Suppressor macrophage treated with lipopolysaccharide for 1 hour (primary cell): ENCODE measurements at places on chromosomes 13 and 19.

- DNase-seq, result no peak
Observed at GRCh38 chr19:2854849-2855248, 12.3 kb upstream of the ZNF556 start.

GRCh38 chr19:374886-375235, 30.3 kb upstream of the MIER2 start:
- DNase-seq, result no peak

DNA sequence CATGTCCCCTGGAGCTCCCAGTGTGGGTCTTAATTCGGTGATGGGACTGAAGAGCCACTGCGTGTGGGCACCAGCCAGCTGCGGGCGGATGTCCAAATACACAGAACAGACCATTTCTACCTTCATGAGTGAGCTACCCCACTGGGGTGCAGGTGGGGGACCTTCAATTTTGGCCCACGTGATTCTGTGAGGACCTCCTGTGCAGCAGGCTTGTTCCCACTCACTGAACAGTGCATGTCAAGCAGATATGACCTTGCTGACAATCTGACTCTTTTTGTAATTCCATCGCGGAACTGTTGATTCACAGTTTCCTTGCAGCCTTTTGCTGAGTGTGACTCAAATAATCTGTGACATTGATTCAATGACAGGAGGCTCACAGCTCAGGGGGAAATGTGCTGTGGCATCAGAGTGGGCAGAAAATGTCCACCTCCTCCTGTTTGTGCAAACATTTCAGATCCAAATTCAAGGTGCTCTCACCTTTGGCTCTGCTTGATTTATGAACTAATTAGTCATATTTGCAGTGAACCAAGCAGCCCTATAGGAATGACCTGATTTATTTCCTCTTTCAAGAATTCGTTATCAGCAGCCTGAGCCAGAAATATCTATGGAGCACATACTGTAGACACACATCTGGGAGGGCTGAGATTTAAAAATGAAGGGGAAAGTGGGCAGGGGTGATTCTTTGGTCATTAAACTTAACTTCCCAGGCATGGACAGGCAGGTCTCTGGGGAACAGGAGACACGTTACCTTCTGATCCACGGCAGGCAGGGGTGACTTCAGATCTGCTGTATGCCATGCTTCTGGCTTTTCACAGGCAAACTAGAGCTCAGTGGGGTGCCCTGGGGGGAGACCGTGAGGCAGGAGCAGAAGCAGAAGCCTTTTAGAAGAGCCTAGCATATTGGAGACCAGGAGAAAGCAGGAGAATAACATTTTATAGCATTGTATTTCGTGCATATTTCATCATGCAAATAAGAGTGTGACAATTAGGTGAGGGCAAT, 170.0 kb upstream of the KL start:
- DNase-seq, result no peak

- DNase-seq, result no peak
Observed at GRCh38 chr13:50845211-50845610, 1.7 kb upstream of the DLEU7 start.

DNA sequence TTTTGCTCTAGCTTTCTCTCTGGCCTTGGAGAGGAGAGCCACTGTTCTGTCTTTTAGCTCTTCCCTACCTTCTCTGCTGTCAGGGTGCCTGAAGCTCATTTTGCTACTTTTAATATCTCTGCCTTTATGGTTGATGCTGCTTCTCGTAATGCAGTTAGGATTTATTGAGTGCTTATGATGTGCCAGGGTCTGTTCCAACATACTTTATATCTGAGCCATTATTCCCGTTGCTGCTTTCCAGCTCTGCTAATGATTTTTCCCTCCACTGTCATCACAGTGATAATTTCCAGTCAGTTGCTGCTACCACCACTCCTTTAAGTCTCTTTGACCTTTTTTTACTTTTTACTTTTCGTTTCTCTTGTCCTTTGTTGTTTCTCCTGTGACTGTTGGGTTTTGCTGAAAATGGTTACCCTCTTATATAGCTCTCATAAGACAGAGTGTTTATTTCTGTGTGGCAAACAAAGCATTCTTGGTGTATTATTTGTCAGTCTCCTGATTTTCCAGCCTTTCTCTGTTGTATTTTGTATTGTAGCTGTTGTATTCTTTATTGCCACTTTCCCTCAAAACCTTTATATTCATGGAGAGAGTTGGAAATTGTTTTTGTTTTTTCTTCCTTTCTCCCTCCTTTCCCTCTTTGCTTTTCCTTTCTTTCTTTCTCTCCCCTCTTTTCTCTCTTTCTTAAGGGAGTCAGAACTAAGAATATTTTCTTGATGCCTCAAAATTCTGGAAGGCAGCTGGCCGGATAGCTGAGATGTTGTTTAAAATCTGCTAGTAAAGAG, 37.4 kb downstream of the COG6 start:
- DNase-seq, result no peak

GRCh38 chr19:8150178-8150865, 930 bp upstream of the FBN3 start:
- no peak for DNase-seq

DNA sequence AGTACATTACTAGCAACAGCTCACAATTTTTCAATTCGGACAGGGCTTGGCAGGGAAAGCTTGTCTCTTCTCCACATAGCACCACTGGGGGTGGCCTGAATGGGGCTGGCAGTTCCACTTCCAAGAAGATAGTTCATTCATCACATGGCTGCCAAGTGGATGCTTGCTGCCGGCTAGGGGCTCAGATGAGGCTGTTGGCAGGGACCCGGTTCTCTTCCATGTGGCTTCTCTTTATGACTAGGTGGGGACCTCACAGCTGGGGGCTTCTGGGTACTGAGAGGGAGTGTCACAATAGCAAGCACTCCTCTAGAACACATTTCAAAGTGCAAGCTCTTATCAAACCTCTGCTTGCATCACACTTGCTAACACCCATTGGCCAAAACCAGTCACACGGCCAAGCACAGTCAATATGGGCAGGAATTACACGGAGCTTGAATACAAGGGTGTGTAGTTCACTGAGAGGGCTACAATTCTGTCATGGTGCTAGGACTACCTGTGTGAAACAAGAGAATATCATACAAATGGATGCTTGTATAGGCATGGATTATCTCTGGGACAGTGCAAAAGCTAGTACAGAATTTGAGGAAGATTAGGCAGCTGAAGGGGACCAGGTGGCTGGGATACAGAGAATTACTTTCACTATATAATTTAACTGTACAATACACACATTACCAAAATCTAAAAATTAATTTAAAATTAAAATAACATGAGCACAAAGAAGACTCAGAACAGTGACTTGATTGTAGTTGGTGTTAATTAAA, 32.3 kb downstream of the ATP7B start:
- no peak for DNase-seq

GRCh38 chr19:50661766-50662650, 12.8 kb downstream of the C19orf81 start:
- DNase-seq, result no peak

- DNase-seq, result peak; percentile 35
Observed at GRCh38 chr13:97284558-97284957, 62.4 kb downstream of the MBNL2 start.

- DNase-seq, result no peak
Observed at GRCh38 chr19:51065221-51065960, 499 bp upstream of the KLK13 start.

GRCh38 chr13:32639502-32640105, 53.4 kb downstream of the PDS5B start:
- DNase-seq, result peak; percentile 68

GRCh38 chr13:21034603-21035191, 26.7 kb downstream of the LATS2 start:
- DNase-seq, result no peak

DNA sequence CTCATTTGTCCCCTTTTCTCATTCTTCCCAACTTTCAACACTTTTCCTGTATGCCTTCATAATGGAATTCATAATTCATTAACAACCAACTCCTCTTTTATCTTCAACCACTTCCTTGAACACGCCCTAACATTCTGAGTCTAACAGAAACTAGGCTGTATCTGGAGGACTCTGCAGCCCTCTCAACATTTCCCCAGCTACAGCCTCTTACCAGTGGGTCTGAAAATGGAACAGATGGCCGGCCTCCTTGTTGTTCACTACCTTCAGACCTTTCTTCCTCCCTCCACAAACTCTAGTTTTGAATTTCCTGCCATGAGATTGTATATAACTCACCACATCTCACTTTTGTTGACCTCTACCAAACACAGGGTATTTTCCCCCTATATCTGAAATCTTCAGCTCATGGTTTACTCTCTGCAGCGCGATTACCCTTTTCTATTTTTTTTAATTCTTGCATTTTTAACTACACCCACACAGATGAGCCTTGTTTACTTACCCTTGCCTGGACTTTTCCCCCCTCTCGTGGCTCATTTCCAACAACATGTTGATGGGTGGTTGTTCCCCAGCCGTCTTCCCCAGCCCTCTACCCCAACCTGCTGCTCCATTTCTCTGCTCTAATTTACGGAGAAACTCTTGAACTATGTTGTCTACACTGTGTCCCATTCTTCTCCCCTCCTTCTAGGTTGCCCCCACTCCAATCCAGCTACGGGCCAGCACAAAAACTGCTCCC, 846 bp downstream of the ZNF790 start:
- DNase-seq, result no peak

- DNase-seq, result no peak
Observed at GRCh38 chr19:16203256-16204004, 5.7 kb downstream of the AP1M1 start.

GRCh38 chr13:29704648-29705047, 109.2 kb upstream of the SLC7A1 start:
- DNase-seq, result no peak

GRCh38 chr19:7928741-7929701, 3.1 kb upstream of the CTXN1 start:
- peak; percentile 56 for DNase-seq

DNA sequence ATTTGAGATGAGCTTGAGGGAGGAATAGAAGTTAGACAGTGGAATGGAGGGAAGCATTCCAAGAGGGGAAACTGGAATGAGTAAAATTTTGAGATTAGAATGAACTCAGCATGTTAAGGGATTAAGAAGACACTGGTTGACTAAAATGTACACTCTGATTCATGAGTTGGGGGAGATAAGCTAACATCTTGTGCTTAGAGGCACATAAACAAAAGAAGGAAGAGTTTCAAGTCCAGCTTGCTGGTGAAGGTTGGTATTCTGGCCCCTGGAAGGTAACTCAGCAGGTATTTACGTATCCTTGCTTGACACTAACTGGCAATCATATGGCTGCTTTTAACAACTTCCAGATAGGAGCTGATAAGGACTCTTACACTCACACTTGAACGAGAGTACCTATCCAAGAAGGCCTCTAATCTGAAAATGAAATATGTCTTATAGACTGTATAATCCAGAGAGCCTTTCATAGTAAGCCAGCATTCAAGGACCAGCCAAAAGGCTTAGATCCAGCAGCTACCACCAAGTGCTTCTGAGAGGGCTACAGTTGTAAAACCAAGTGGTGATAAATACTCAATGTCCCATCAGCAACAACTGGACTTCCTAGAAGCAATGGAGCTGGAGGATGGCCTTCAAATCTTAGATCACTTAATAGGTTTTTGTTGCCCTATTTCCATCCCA, 149.7 kb upstream of the SERP2 start:
- no peak for DNase-seq

- DNase-seq, result peak; percentile 86
Observed at GRCh38 chr19:19554074-19555023, 16.3 kb downstream of the CILP2 start.

DNA sequence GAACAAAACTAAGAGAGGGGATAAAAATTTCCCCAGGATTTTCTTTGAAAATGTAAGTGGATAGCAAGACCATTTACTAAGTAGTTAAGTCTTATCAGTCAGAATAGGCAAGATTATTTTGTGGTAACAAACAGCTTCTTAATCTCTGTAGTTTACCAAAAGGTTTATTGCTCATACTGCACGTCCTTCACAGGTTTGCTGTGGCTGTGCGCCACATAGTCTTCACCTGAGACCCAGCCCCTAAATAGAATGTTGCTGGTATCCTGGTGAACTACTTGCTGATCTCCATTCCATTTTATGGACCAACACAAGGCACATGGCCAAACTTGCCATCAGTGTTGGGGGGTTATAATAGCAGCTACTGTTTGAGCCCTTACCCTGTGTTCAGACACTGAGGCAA, 44.6 kb downstream of the FNDC3A start:
- no peak for DNase-seq

DNA sequence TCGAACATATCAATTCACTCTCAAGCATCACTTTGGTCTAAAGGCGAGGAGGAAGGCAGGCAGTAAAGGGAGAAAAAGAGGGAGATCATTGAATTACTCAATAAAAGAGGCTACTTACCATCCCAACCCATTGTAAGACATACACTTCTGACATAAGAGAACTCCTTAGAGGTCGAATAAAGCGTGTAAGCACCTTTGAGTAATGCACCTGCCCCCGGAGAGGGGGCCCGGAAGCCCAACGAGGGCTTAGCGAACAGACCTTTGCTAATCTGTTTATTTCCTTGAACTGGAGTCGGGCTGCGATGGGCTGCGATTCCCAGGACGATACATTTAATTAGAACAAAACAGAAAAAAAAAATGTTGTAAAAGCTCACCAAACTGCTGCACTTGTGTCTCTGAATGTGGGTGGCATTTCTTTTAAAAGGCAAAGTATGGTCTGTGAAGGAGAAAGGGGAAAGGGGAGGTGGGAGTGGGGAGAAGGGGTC, 3.0 kb downstream of the ZC3H4 start:
- no peak for DNase-seq

- no peak for DNase-seq
Observed at GRCh38 chr13:50393628-50394027, 378.4 kb downstream of the KCNRG start.

- DNase-seq, result no peak
Observed at GRCh38 chr19:23986623-23987022, 71.9 kb downstream of the ZNF726 start.

DNA sequence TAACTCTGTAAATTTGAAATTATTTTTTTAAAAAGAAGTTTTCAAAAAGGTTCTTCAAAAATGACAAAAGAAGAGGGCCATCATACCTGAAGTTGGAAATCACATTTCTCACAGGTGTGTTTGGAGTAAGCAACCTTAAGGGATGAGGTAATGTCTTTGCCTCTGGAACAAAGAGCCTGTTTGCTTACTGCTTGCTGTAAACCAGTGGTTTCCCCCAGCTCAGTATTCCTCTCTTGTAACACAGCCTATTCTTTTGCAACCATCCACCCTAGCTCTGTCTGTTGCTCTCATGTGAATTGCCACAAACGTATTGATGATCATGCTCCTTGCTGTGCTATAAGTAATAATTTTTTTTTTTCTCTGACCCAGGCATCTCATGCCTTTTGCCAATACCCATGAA, 38.1 kb downstream of the UCHL3 start:
- DNase-seq, result peak; percentile 37

DNA sequence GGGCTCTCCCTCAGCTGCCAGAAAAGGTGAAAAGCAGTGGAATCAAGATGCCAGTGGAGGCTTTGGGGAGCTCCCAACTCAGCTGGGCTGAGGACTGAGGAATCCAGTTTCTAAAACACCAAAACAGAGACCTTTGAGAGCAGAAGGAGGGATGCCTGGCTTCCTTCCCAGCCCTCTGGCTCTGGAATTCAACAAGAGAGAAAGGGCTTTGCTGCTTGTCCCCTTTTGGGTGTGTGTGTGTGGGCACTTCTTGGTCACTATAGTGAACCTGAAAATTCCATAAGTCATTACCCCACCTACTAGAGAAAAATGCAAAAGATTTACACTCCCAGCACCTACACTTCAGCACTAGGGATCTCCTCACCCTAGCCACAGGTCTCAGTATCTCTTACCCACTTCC, 30.3 kb upstream of the CYP2B6 start:
- DNase-seq, result no peak

- DNase-seq, result no peak
Observed at GRCh38 chr13:80000684-80001509, 340.0 kb downstream of the SPRY2 start.
